Activated naive CD4-positive, alpha-beta T cell treated with anti-CD3 and anti-CD28 coated beads for 36 hours (primary cell): ENCODE measurements at places on chromosomes 7 and 10. TPM values are rescaled to one million over a fixed set of nuclear protein-coding genes. Genes with fewer than 3 reads are reported as not detected.

Gene TMEM229A
- total RNA-seq, result not detected

Gene CYP2E1
- 0.42 TPM for total RNA-seq

Gene SYT15B
- total RNA-seq, result not detected

Gene IDI1
- total RNA-seq, result 68.5 TPM

Gene CUEDC2
- 63.3 TPM for total RNA-seq

Gene MAT1A
- total RNA-seq, result not detected

Gene MPLKIP
- total RNA-seq, result 38.8 TPM

Gene ZP3
- total RNA-seq, result 32.6 TPM

Gene SORCS1
- not detected for total RNA-seq

Gene SPDYE9
- not detected for total RNA-seq

Gene TMEM140
- total RNA-seq, result 9.2 TPM

Gene SEC61A2
- total RNA-seq, result 18.2 TPM

Gene CNNM1
- 0.81 TPM for total RNA-seq

Gene CDH23
- 1.6 TPM for total RNA-seq

DNA sequence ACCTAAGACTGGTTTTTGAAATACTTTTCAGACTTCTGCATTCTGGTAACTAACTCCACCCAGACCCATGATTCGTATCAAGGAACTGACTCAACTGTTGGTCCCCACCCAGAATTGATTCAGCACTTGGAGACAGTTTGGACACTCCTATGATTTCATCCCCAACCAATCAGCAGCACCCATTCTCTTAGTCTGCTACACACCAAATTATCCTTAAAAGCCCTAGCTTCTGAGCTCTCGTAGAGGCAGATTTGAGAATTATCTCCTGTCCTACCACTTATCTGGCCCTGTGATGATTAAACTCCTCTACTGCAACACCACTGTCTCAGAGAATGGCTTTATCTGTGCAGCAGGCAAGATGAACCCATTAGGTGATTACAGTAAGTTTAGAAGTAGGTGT is 7.7 kb upstream of the GSTO1 start:
- DNase-seq, result peak; percentile 34

- no peak for DNase-seq
Observed at GRCh38 chr7:98372993-98373392, 27.9 kb downstream of the BAIAP2L1 start.

GRCh38 chr10:126081841-126082466 is 185.6 kb downstream of the FANK1 start:
- DNase-seq, result no peak

- no peak for DNase-seq
Observed at GRCh38 chr10:99630991-99631390, 10.8 kb upstream of the SLC25A28 start.

DNA sequence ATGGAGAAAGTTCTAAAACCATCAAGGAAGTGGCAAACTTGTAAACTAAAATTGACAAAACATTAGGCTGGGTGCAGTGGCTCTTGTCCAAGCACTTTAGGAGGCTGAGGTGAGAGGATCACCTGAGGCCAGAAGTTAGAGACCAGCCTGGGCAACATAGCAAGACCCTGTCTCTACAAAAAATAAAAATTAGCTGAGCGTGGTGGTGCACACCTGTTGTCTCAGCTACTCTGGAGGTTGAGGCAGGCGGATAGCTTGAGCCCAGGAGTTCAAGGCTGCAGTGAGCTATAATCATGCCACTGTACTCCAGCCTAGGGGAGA is 29.4 kb upstream of the HNRNPH3 start:
- no peak for DNase-seq

DNA sequence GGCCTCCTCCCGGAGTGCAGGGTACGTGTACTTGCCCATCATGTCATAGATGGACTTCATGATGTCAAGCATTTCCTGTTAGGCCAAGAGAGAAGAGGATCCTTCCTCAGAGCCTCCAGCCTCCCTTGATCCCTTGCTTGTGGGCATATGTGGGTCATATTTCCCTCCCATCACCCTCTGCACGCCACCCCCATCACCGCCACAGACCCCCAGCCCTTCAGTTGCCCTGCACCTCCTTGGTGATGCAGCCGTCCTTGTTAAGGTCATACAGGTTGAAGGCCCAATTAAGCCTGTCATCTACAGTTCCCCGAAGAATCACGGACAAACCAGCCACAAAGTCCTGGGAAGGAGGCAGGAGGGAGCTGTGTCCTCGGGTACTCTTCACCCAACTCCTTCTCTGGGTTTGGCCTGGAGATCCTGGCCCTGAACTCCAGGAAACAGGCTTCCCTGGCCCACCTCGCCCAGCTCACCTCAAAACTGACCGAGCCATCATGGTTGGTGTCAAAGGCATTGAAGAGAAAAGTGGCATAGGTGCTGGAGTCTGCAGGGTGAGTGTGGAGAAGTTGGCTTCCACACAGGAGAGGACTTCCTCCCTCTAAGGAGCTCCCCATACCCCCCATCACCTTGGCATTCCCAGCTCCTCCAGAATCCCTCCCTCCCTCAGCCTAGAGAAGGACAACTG is 9.8 kb upstream of the OGA start:
- DNase-seq, result no peak

- DNase-seq, result peak; percentile 72
Observed at GRCh38 chr10:102714621-102715455, at the start of gene SFXN2. SFXN2 (plus strand) TSS chr10:102714636; CDS start chr10:102726637, 12,001 bp downstream.

GRCh38 chr10:84224411-84225028 is 824 bp downstream of the LRIT2 start:
- no peak for DNase-seq

DNA sequence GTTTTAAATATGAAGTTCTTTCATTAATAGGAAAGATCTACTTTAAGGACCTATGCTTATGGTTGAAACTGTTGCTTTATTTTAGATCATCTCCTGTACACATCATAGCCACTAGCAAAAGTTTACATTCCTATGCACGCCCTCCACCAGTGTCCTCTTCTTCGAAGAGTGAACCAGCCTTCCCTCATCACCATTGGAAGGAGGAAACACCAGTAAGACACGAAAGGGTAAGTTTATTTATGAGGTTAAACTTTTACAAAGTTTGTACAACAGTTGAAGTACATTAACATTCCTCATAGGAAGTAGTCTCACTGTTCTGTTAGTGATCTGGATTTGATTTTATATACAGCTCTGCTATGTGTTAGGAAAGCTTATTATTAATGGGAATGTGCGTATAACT is 16.9 kb downstream of the HBP1 start:
- no peak for DNase-seq

DNA sequence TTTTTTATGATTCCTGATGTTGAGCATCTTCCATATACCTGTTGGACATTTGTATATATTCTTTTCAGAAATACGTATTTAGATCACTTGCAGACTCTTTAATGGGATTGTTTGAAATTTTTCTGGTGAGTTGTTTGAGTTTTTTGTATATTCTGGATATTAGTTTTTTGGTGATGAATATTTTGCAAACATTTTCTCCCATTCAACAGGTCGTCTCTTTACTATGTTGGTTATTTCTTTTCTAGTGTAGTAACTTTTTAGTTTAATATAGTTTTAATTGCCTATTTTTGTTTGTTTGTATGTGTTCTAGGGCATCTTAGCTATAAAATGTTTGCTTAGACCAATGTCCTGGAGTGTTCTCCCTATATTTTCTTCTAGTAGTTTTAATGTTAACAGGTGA is 72.7 kb downstream of the ZWINT start:
- DNase-seq, result no peak

DNA sequence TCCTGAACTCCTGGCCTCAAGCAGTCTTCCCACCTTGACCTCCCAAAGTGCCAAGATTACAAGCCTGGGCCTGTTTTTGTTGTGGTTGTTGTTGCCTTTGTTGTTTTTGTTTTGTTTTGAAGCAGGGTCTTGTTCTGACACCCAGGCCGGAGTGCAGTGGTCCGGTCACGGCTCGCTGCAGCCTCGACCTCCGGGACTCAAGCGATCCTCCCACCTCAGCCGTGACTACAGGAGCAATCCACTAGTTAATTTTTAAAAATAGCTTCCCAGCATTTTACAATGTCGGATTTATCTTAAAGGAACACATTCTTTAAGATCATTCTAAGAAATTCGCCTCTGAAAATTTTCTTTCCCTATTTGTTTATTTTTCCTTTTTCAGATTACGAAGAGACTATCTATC is 27.7 kb upstream of the AP5Z1 start:
- no peak for DNase-seq

DNA sequence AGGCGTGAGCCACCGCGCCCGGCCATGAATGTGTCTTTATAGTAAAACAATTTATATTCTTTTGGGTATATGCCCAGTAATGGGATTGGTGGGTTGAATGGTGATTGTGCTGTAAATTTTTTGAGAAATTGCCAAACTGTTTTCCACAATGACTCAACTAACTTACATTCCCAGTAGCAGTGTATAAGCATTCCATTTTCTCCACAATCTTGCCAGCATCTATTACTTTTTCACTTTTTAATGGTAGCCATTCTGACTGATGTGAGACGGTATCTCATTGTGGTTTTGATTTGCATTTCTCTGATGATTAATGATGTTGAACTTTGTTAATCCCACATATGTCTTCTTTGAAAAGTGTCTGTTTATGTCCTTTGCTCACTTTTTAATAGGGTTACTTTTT is 1187.9 kb downstream of the XPNPEP1 start:
- no peak for DNase-seq

DNA sequence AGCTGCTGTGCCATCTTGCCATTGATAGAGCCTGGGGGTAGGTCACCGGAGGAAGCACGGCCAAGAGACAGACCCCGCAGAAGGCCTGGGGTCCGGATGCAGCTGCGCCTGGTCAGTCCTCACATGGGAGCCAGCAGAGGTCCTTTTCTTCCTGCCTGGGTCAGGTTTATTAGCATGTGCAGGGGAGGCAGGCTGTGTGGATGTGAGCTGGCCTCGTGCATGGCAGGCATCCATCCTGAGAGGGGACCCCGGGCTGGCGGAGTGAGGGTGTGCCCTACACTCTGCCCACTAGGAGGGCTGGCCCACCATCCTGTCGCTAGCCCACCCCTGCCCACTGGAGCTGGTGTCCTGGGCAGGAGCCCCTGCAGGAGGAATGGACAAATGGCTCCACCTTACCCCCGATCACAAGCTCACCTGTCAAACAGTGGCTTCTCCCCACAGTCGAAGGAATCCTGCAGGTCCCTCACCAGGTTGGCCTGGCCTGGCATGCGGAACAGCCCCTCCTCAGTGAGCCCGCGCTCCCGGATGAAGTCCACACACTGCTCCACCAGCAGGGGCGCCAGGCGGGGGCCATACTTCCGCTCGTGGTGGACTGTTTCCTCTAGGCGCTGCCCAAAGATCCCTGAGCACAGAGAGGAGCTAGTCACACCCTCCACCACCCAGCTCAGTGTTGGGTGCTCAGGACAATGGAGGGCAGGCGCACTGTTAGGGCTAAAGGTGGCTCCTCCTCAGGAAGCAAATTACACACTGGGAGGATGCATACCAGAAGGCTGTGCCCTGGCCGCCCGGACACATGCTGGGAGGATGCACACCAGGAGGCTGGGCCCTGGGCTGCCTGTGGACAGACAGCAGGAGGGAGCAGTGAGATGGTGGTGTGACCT is 145.4 kb downstream of the ARHGAP22 start:
- DNase-seq, result no peak

GRCh38 chr7:74023092-74023536 is 4.9 kb upstream of the ELN start:
- DNase-seq, result no peak

DNA sequence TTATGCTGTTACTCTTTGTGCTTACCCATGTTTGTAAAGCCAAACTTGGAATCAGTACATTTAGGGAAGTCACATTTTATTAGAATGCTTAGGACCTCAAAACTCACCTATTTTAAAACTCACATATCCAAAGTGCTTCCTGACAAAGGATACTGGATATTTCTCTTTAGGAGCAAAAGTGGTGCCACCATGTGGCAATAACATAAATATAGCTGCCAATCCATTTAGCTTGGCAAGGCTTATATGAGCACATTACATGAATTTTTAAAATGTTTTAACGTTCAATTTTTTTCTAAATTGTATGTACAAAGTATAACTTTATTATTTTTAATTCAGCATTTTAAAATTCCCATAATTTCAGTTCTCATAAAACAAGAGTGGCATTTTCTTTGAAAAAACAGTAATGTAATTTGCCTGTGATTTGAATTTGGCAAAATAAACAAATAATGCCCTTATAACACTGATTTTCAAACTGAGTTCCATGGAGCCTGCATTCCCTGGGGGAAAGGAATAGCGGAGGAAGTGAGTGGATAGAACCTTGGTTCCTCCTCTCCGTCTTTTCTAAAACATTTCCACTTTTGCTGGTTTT is 75.4 kb downstream of the HDAC9 start:
- no peak for DNase-seq

DNA sequence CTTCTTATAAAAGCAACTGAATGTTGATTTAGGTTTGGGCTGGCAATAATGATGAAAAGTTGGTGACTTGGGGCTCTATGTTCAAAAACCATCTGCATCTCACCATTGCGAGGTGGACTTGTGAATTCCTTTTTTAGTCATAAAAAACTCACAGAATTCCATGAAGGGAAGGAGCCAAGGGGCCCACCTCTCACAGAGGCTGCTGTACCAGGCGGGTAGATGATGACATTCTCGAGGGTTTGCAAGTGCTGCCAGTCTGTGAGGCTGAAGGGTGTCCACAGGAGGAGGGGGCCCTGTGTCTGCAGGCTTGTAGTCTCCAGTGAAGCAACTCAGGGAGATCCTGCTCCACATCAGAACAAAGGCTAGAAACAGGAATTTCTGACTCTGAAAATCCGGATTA is 195.5 kb upstream of the ZNF32 start:
- DNase-seq, result no peak

- DNase-seq, result no peak
Observed at GRCh38 chr7:15723841-15724240, 37.4 kb upstream of the MEOX2 start.

- no peak for DNase-seq
Observed at GRCh38 chr7:156667110-156667426, 26.5 kb downstream of the RNF32 start.

GRCh38 chr10:9825491-9826018 is 1192.1 kb upstream of the CELF2 start:
- DNase-seq, result no peak

DNA sequence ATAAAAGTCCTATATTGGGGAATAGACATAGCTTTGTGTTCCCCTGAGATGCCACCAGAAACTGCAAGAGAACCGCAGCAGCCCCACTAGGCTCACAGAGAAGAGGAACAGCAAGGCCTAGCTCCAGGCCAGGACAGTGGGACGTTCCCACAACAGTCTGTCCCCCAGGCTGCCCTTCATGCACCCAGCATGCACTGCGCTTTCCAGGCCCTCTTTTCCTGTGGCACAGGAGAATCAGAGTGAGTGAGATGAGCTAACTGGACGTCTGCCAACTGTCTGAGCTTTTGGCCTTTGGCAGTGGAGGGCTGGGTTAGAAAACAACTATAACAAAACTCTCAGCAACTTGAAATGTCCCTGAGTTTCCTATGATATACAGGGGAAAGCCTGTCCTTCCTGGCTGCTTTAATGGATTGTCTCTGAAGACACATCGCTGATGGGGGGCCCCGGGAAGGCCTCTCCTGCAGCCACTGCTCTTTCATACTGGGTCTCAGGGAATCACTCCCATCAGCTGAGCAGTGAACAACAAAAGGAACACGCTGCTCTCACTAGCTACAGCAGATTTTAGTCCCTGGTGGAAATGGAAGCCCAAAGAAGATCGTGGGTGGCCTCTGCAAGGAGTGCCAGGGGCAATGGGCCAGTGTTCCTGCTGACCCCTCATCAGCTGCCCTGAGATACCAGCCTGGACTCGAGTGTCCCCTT is 53.5 kb downstream of the PODXL start:
- no peak for DNase-seq
